ENCODE measurements at places on chromosomes 13 and 19.

GRCh38 chr13:71879129-71879535 is 12.1 kb upstream of the DACH1 start:
- no peak for DNase-seq

- no peak for DNase-seq
Observed at GRCh38 chr13:109100705-109101304, 471.4 kb downstream of the MYO16 start.

- DNase-seq, result peak; percentile 25
Observed at GRCh38 chr19:44847144-44848035, 1.3 kb downstream of the NECTIN2 start.

DNA sequence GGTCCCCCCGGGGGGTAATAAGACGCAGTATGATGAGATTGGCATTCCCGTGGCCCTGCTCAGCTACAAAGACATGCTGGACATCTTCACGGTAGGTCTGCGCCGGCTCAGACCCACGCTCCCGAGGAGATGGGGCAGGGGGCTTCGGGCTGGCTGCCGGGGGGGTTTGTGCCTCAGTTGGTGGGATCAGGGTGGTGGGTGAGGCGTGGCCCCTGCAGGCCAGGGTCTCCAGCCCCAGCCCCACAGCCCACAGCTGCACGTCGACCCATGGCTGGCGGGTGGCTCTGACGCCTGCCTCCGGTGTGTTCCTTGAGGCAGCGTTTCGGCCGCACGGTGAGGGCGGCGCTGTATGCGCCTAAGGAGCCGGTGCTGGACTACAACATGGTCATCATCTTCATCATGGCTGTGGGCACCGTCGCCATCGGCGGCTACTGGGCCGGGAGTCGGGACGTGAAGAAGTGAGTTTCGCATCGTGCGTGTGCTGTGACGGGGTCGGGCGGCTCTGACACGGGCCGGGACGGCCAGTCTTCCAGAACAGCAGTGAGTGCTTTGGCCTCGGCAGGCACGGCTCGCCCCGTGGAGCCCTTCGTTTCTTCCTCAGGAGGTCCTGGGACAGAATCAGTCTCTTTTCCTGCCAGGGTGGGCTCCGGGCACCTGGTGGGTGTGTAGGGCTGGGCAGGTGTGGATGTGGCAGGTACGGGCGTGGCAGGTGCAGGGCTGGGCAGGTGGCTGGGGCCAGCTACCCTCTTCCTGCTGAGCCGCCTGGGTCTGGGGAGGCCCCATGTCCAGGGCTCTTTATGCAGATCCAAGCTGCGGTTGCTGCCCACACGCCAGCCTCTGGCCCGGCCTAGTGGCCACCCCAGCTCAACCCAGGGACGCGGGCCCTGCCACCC is 10.5 kb downstream of the SPPL2B start:
- DNase-seq, result no peak

DNA sequence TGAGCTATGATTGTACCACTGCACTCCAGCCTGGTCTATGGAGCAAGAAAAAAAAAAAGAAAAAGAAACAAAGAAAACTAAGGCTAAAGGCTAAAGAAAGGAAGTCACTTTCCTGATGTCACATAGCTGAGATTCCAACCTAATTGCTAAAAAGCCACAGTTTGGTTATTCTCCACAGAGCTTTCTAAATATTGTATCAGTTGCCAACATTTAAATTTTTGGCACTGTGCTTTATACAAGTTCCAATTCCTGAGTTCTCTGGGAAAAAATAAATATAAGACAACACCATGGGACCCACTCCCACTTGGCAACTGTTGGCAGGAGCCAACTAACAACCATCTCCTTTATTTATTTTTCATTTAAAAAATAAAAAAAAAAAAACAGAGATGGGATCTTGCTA is 11.2 kb upstream of the LYPD3 start:
- DNase-seq, result no peak

GRCh38 chr13:79647533-79647932 is 166.6 kb downstream of the NDFIP2 start:
- DNase-seq, result no peak

DNA sequence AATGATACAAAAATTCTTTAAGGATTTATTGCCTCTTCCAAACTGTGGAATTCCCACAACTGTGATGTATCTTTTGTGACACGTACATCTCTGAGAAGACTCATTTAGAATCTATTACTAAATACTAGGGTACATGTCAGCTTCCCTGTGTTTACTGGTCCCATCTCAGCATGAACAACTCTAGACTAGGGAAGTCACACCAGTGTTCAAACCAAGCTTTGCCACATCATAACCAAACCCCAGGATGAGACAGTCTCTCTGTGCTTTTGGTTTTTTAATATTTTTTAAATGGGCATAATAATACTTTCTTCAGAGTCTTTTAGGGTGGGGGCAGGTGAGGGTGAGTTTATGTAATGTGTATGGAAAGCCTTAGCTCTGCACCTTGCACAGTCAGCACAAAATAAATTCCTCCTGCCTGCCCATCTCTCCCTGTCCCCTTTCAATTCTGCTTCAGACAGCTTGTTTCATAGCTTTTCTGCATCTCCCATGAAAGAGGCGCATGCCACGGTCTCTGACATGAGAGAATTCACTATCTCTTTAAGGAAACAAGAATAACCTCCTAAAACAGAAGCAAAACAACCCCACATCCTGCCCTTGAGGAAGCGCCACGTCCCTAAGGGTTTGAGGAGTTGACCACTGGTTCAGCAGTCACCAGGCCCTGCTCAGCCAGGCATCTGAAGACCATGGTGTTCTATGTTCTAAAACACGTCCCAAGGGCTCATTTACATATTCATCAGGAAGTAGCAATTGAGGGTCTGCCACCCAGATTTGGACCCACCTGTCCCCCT is 174.5 kb downstream of the USP12 start:
- no peak for DNase-seq

GRCh38 chr19:49840736-49841249 is 10.2 kb upstream of the PTOV1 start:
- DNase-seq, result no peak

DNA sequence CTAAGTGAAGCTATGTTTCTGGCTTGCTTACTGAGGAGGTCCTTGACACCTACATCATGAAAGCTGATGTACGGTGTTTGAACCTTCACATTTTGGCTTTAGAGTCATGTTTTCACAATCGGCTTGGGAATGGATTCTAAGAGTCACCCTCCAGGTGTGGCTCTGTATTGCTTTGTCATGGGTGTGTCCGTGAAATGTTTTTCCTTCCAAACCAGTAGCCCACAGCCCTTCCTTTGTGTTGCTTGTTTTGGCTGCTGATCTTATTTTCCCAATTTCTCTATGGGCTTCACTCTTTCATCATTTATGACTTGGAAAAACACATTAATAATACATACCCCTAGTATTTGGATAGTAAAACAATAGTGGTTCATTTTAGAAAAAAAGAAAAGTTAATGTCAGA is 240.6 kb downstream of the GGACT start:
- no peak for DNase-seq

- DNase-seq, result no peak
Observed at GRCh38 chr13:90709319-90709718, 638.2 kb upstream of the MIR17HG start.
